ENCODE measurements at places on chromosomes 2 and 18. TPM values are rescaled to one million over a fixed set of nuclear protein-coding genes. Genes with fewer than 3 reads are reported as not detected.

The GPR39 gene
- total RNA-seq = under 0.01 TPM

DNA sequence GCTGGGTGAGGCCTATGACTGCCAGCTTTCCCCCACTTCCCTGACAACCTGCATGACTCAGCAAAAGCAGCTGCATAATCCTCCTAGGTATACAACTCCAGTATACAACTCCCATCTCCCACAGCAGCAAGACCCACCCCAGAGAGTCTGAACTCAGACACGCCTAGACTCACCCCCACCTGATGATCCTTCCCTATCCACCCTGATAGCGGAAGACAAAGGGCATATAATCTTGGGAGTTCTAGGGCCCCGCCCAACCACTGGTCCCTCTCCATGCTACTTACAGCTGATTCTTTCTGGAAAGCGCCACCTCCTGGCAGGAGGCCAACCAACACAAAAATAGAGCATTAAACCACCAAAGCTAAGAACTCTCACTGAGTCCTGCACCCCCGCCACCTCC, 296.5 kb downstream of the DCC start:
- no peak for DNase-seq

DNA sequence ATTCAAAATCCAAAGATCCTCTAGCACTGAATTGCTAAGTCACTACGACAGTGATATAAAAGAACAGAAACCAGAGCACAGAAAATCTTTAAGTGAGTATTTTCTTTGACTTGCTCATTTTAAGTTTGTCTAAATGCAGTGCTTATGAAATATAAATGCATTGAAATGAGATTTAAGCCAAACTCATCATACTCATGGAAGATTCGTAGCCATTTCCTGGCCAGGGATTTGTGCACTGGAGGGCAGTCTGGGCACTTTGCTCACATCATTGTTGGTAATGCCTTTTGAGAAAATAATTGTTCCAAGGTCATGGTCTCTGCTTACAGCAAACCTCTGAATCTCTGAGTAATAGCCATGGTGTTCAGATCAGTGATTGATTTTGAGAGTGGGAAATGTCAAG, 307.7 kb downstream of the ARHGAP15 start:
- no peak for DNase-seq

DNA sequence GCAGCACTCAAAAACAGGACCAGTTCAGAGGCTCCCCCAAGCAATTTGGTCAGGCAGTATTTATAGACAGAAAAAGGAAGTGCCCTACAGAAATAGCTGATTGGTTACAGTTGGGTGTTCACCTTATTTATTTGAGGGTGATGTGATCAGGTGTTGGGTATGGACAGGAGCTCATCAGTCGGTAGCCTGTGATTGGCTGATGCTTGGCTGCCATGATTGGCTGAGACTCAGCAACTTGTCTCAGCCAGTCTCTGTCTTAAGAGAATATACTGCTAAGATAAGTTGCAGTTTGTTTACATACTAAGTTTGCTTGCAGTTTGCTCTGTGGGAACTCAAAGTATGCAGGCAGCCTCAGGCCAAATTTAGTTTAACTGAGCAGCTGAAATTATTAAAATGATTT, 9.4 kb downstream of the ABCG8 start:
- DNase-seq = no peak

DNA sequence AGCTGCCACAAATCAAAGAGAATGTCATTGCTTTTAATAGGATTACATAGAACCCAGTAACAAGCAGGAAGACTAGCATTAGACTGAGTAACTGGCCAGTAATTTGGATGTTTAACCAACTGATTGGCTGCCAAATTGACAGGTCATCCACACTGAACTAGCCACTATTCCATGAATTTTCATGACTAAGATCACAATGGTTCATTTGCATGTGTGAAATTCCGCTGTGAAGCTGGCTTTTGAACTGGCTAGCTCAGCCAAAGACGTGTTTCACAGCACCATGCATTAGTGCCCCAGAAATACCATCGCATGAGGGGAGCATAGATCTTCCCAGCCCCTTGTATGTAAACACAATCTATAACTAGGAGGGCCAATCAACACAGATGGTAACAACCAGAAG, 649.8 kb downstream of the ARHGAP15 start:
- DNase-seq = no peak

DNA sequence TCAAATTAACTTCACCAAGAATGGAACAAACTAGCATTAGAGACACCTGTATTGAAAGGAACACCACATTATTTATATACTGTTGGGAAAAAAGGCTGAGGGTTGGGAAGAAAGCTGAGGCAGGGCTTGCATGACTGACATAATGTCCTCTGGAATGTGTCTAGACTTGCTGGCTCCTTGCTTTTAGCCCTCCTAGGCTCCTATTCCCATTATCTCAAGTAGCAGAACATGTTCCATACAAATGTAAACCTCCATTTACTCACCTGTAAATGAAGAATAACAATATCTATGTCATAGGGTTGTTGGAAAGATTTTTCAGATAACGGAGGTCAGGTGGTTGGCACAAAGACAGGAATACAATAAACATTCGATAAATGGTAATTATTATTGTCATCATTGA, 976 bp upstream of the ACADL start:
- DNase-seq = no peak

All from hematopoietic multipotent progenitor cell (in vitro differentiated cells).